ENCODE measurements at places on chromosomes 16 and 17.

DNA sequence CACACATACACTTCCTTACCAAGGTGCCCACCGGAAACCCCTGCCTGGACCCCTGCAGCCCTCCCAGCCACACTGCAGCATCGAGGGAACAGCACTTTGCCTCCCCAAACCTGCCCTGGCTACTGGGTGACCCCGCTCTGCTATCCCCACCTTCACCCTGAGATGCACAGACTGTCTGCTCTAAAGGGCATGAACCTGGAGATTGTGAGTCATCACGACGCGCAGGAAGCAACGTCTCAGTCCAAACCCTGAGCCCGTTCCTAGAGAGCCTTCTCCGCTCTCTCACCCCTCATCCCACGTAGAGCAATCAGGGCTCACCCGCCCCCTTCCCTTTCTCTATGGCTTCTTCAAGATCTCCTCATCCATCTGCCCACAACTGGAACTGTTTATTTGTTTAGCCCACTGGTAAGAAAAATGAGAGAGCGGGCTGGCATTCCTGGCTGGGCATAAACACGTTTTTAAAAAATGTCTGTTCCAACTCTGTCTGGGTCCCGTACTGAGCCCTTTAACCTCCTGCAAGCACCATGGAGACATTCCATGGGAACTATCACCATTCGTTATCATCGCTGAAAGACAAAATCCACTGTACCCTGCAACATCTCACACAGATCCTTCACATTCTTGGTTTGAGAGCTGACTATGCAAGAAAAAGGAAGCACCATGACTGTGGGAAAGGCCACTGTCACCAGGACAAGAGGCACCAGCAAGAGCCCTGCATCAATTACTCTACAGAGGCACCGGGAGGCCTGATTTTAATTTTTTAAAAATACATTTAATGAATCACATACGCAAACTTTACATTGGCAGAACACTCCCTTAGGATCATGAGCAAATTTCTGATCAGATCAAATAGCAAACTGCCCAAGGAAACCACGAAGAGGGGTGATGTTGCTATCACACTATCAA lies 28.2 kb downstream of the ZFHX3 start:
- no peak for DNase-seq

- no peak for DNase-seq
These were observed 45.2 kb upstream of the GSG1L start for GRCh38 chr16:28108590-28109247.

- no peak for DNase-seq
These were observed 10.8 kb downstream of the ZG16B start for GRCh38 chr16:2840914-2841313.

- no peak for DNase-seq
These were observed 20.3 kb upstream of the HOXB9 start for GRCh38 chr17:48646183-48647102.

GRCh38 chr17:78844301-78845005 lies 3.8 kb upstream of the USP36 start:
- DNase-seq = no peak

DNA sequence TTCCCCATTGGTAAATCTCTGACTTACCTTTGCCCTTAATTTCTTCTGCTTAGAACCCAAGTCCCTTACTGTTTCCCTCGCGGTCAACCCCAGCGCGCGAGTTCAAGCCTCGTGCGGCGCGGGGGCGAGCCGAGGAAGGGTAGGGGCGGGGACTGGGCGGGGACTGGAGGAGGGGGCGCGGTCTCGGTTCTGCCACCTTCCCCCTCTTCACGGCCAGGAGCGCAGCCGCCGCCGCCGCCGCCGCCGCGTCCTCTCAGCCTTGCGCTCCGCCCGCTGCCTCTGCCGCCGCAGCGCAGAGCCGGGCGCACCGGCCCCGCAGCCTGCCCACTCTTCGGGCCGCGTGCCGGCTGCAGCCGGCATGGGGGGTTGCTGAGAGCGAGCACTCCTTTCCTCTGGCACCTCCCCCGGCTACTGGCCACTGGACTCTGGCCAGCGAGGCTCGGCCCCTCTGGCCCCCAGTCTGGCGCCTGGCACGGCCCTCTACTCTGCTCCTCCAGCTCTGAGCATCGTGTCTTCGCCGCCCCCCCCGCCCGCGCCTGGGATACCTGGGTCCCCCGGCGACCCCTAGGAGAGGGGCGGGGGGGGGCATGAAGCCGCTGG lies at the start of gene RAPGEFL1:
TSS of gene RAPGEFL1 (plus strand) at position 196 of the 600 bp plus-strand sequence. CDS start at position 588, 392 bp downstream.
- DNase-seq = peak; percentile 88

DNA sequence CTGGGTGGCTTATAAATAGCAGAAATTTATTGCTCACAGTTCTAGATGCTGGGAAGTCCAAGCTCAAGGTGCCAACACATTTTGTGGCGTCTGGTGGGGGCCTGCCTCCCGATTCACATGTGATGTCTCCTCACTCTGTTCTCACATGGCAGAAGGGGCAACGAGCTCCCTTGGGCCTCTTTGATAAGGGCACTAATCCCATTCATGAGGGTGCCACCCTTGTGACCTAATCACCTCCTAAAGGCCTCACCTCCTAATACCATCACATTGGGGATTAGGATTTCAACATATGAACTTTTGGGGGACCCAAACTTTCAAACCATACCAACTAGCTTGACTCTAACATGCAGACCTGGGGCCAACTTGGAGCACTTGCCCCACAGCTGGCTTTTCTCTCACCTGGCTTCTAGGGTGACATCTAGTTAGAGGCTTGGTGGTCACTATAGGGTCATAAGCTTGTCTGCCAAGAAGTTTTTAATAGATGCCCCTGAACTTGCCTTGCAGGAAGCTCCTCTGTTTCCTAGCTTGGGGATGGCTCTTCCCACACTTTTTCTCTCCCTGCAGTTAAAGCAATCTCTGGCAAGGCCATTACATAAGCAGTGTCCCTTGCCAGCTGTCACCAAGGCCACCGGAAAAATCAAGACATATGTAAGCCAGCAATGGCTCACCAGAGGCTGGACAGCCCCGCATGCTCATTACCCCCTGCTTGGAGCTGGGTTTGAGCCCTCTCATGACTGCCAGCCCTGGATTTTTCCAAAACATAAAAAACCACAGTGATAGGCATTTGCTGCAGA lies 8.4 kb upstream of the MED9 start:
- DNase-seq = no peak

DNA sequence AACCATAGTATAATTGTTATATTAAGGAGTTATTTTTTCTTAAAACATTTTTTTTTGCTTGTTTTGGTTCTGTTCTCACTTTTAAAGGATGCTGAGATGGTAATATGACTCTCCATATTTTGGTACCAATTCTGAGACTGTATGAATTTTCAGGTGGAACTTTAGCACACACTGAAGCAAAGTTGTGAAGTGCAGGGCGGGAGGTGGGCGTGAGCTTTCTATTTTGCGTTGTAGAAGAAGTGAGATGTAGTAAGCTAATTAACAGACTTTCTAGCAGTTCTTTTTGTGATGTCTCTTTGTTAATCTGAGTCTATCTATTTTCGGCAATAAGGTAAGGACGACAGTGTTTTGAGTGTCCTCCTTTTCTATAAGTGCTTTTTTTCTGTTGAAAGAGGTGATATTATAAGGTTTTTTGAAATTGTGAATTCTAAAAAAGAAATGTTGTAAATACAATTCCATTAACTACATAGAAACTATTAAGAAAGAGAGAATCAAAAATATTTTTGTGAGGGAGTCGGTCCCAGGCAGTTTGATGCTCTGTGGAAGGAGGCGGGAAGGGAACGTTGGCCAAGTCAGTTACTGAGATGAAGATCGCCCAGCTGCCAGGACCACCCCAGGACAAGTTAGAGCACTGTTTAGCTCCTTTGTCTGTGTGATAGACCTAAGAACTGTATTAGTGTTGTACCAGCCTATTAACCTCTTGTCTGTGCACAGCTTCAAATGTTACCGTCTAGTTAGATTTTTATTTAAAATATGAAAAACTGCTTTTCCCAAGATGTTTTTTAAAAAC lies 65.0 kb downstream of the CCDC182 start:
- DNase-seq = no peak

- no peak for DNase-seq
These were observed 168.6 kb upstream of the IRX3 start for GRCh38 chr16:54455030-54455725.

- no peak for DNase-seq
These were observed 29.0 kb downstream of the RAB11FIP3 start for GRCh38 chr16:454397-454940.

GRCh38 chr16:11278681-11279628 lies 2.2 kb downstream of the PRM1 start:
- no peak for DNase-seq

- no peak for DNase-seq
These were observed 1.6 kb upstream of the MRPL58 start for GRCh38 chr17:75010683-75011400.

- DNase-seq = no peak
These were observed 8.2 kb upstream of the C16orf95 start for GRCh38 chr16:87325423-87325858.

GRCh38 chr17:79627184-79627765 lies 16.4 kb upstream of the RBFOX3 start:
- DNase-seq = no peak

GRCh38 chr16:81143921-81144471 lies 47.8 kb upstream of the GCSH start:
- DNase-seq = no peak

DNA sequence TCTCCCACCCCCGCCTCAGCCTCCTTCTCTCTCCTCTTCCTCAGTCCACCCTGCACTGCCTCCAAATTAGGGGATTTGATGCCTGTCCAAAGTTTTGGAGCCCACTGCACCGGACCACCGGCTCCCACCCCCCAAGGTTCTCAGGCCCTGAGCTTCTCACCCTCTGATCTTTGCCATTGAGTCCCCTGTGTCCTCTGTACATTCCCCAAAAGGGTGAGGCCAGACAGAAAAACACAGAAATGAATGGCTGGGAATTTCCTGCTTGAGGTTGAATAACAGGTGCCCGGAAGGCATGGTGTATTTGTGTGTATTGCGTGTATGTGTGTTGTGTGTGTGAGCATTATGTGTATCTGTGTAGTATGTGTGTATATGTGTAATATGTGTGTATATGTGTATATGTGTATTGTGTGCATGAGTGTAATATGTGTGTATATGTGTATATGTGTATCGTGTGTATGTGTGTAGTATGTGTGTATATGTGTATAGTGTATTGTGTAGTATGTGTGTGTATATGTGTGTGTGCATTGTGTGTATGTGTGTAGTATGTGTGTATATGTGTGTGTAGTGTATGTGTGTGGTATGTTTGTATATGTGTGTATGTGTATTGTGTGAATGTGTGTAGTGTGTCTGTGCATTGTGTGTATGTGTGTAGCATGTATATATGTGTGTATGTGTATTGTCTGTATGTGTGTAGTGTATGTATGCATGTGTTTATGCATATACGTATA lies 16.0 kb upstream of the CCL17 start:
- no peak for DNase-seq

- DNase-seq = no peak
These were observed 166.9 kb downstream of the SEC14L1 start for GRCh38 chr17:77307479-77308198.

- no peak for DNase-seq
These were observed 1.2 kb upstream of the EPX start for GRCh38 chr17:58191241-58191896.

DNA sequence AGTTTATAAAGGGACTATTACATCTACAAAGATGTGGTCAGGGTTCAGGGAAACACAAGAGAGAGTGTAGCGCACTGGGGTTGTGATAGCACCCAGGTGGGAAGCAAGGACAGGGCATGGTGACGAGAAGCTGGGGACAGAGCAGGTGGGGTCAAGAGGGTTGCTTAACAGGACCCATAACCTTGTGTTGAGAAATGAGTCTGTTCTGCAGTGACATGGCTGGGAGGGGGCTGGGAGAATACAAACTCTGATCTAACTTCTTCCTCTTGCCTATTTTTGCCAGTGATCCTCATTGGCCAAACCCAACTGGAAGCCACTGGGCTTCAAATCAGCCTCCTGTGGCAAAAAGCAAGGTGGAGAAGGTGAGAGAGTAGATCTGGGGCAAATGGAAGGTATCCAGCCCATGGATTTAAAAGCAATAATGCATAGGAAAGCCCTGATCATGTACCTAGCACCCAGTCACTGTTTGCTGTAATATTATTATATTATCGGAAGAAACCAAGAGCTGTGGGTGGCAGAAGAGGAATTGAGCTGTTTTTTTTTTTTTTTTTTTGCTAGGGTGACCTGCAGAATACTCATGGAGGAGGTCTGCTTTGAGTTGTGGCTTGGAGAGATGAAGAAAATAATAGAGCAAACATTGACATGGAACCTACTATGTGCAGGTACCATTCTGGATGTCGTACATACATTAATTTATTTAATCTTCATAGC lies 76.9 kb upstream of the ZFHX3 start:
- DNase-seq = no peak

GRCh38 chr16:63361032-63361624 lies 1324.9 kb upstream of the CDH8 start:
- DNase-seq = no peak

GRCh38 chr16:67165121-67166078 lies 855 bp downstream of the HSF4 start:
- no peak for DNase-seq

- no peak for DNase-seq
These were observed 184.6 kb upstream of the C17orf78 start for GRCh38 chr17:37191219-37191618.

GRCh38 chr17:19705201-19705600 lies 11.2 kb downstream of the SLC47A2 start:
- no peak for DNase-seq

DNA sequence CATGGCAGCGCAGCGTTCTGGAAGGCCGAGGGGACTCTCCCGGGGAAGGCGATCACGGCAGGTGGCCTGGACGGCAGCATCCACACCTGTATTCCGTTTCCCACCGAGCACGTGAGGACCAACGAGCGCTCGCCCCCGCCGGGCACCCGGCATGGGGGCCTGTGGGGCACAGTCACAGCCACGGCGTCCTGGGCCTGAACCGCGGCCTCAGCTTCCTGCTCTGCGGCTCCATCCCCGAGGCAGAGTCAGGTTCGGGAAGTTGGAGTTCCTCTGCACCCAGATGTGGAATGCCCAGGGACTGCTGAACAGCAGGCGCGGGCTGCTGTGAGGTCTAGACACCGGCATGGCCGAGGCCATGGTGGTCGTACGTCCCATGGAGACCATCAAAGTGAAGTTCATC lies 1713.9 kb downstream of the TP53TG3F start:
- DNase-seq = no peak

DNA sequence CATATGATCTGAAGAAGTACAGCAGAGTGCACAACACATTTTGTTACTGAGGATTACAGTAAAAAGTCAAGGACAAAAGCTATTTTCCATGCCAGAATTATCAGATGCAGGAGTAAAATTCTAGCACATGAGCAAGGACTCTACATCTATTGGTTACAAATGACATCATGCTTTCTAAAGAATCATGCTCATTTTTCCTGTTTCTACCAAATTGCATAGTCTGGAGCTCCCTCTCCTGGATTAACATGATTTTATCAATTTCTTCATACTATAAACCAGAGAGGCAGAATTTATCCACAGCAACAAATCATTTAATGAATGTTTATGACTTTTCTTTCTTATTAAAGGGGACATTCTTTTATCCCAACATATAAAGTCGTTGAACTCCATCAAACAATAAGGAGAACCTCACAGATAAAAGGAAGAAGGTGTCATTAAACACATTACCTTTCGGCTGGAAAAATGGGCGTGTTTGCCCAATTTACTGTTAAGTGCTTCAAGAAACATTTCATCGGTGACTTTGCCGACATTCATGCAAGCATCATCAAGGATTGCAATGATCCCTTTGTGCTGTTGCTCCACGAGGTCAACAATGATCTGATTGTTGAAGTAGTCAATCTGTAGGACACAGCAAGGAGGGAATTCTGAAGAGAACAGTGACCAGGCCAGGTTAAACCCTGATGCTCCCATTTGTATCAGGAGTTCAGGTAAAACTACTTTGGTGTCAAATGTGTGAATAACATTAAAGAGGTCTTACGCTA lies 121.7 kb downstream of the MYO1D start:
- no peak for DNase-seq
